T-helper 9 cell (primary cell): ENCODE measurements at places on chromosomes 12 and 14.

DNA sequence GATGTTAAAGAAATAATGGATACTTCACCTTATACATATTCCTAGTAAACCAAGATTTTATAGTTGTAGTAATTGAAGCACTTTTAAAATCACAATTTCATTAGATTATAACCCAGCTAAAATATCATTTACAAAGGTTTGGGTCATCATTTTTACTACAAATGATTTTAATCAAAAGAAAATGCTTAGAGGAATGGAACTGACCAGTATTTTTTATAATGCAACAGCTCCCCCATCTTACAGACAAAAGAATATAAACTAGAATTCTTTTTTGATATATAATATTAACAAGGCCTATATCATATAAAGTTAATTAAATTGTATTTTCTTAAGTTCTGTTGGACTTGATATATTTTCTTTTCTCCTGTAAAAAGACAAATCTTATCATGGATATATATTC lies 20.4 kb upstream of the LRFN5 start:
- DNase-seq, result no peak

DNA sequence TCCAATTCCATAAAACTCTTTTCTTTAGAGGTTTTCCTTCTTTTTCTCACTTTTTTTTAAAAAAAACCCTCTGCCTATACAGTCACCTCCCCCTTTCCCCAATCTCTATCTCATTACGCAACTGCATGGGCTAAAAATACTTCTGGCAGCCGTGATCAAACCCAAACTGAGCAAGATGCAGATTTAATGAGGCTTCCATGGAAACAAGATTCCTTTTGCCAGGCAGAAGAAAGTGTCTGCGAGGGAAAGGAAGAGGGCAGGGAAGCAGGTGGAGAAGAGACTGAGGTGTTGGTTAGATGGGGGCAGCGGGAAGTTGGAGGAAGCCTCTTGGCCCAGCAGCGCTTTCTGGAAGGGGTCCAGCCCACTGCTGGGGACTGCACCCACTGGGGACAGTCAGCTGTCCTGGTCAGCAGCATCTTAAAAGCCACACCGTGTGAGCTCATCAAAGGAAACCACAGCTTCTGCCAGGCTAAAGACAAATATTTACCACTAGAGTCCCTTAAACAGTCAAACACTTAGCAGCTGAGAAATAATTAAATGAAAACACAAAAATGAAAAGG lies 90.4 kb downstream of the SLC8A3 start:
- no peak for DNase-seq

DNA sequence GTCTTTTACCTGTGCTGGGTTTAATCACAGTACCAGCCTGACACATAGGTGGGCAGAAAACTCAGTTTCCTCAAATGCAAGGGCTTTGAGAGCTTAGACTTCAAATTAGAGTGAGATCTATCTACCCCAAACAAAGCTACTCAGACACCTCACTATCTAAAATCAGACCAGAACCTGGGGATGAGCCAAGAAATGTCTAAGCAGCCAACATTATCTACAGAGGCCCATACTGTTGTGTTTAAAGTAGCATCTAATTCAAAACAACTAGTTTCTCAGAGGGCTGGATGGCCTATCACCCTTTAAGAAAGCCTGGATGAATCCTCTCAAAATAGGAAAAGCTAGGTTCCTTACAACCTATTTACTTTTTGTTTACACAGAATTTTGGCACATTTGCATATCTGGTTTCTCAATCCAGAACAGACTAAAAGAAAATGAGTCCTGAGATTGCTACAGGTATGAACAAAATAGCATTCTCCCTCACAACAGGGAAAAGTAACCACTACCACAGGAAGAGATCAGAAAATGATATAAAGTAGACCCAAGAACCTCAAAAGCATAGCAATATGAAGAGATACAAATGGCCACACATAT lies 142.4 kb downstream of the ZFP36L1 start:
- DNase-seq, result no peak

- peak; percentile 4 for DNase-seq
Observed at GRCh38 chr12:31325524-31325875, 450 bp downstream of the SINHCAF start.

DNA sequence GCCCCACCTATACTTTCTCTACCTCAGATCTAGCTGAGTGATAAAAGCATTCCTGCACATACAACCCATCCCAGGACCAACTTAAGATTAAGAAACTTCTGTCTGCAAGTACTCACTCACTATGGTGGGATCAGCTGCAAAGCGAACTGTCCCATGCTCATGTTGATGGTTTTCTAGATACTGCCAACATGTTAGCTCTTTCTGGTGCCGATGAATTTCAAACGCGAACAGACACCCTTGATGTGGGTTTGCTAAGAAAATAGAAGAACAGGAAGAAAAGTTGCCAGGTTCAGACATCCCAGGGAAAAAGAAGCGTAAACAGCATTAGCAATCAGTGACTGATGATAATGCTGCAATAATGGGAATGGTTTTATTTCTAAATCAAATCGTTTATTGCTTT lies 1.5 kb upstream of the SLC39A2 start:
- DNase-seq, result no peak

GRCh38 chr12:44837114-44837755 lies 38.9 kb downstream of the NELL2 start:
- no peak for DNase-seq

- DNase-seq, result peak; percentile 74
Observed at GRCh38 chr14:91315844-91316267, 71.4 kb upstream of the GPR68 start.

DNA sequence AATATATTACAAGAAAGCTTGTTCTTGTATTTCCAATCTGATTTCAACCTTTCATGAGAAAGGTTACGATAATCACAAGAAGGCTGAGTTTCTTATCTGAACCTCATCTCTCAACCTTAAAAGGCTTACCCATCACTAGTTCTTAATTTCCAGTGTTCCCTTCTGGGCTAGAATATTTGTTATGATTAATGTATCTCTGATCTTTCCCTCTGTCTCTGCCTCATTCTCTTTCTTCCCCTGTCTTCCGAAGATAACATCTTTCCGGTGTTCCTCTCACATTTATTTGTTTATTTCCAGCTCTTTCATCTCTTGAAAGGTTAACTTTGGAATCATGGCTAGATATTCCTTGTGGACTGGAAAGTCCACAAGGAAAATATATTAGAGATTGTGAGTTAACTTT lies 255.9 kb downstream of the SLC6A15 start:
- DNase-seq, result no peak

DNA sequence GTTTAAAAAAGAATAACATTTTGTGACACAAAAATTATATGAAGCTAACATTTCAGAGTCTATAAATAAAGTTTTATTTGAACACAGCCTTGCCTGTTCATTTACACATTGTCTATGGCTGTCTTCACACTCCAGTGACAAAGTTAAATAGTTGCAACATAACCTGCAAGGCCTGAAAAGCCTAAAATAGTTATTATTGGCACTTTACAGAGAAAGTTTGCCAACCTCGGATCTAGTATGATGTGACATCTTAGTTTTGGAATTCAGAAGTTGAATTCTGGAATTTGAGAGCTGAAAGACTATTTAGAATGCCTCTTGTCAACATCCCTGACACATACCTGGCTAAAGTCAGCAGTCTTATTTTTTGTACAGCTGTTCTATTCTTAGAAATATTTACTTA lies 68.3 kb downstream of the DYRK2 start:
- DNase-seq, result no peak

GRCh38 chr12:48861111-48861510 lies 4.6 kb downstream of the RND1 start:
- DNase-seq, result no peak

- DNase-seq, result no peak
Observed at GRCh38 chr14:68631394-68632053, 161.3 kb downstream of the ZFP36L1 start.

- DNase-seq, result no peak
Observed at GRCh38 chr14:52189325-52189724, 78.2 kb upstream of the PTGDR start.

DNA sequence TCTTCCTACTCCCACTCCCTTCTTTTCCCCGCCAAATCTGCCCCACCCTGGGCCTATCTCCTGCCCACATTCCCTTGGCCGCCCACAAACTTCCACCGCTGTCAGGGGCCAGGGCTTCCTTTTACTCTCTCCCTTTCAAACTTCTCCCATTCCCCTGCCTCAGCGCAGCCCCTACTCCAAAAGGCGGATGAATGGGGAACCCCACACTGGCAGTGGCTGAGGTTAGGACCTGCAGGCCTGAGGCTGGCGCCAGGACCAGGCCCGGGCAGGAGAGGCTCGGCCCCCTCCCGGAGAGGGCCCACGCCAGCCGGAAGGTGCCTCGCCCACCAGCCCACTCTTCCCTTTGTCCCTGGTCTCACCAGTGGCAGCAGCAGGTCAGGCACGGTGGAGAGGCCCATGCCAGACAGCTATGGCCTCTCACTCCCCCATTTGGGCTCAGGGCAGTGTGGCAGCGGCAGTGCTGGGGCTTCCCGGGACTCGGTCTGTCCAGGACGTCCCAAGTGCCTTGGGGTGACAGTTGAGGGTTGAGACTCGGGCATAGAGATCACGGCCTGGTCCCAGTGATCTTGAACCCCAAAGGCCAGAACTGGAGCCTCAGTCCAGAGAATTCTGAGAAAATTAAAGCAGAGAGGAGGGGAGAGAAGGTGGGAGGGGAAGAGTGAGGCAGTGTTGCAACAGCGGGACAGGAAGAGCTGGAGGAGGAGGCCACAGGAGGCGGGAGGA lies at the start of gene TNFRSF1A:
Gene TNFRSF1A, minus strand, starts transcription at position 660 of the 723 bp plus-strand sequence. Its CDS starts 262 bp downstream, at position 398.
- no peak for DNase-seq

DNA sequence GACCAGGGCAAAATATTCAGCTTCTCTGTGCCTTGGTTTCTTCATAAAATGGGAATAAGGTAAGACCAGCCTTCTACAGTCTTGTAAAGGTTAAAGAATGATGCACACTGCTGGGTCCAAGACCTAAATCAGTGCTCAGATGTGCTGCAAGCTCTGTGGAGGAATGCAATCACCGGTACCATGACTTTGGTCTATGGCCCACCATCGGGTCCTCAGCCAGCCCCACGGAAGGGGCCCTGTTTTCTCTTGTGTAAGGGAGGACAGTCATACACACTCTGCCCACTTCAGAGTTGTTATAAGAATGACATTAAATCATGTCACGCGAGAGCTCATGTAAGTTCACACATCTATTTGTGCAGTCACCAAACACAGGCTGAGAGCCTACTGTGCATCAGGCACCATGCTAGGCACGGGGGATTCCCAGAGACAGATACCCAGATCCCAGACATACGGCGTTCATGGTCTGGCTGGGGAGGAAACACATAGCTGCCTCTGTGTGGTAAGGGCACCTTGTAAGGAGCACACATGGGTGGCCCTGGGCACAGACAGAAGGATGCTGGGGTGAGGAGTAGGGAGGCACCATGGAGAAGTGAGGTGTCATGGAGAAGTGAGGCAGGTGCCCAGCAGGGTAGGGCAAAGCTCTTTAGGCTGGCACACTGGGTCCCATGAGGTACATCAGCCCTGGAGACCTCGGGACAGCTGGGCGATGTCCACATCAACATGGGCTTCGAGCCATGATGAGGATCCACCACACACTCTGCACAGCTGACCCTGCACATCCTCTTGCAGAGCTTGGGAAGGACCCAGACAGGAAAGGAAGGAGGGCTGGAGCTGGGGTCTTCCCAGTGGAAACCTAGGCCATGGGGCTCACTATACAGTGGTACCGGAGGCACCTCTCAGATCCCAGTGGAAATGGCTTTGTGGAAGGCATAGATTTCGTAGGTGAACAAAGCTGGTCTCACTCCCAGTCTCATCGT lies 190.4 kb upstream of the DIO3 start:
- DNase-seq, result no peak

DNA sequence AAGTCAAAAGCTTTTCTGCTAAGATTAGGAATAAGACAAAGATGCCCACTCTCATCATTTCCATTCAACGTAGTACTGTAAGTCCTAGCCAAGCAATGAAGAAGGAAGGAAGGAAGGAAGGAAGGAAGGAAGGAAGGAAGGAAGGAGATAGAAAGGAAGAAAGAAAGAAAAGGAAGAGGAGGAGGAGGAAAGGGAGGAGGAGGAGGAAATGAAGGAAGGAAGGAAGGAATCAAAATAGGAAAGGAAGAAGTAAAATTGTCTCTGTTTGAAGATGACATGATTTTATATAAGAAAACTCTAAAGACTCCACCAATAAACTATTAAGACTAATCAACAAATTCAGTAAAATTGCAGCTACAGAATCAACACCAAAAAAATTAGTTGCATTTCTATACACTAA lies 66.0 kb upstream of the DHRS4 start:
- DNase-seq, result no peak

- no peak for DNase-seq
Observed at GRCh38 chr14:66624336-66624937, 116.5 kb downstream of the GPHN start.
